ENCODE measurements at places on chromosomes 7 and 10. TPM values are rescaled to one million over a fixed set of nuclear protein-coding genes. Genes with fewer than 3 reads are reported as not detected.

- no peak overlapping the region for H3K27ac ChIP-seq
- no peak overlapping the region for H3K4me3 ChIP-seq
- H3K36me3 ChIP-seq: no peaks in the 10 kb centered on the region
- no peaks in the 10 kb centered on the region for H3K27me3 ChIP-seq
These were observed 157.0 kb upstream of the ADO start for GRCh38 chr10:62647375-62648092.

DNA sequence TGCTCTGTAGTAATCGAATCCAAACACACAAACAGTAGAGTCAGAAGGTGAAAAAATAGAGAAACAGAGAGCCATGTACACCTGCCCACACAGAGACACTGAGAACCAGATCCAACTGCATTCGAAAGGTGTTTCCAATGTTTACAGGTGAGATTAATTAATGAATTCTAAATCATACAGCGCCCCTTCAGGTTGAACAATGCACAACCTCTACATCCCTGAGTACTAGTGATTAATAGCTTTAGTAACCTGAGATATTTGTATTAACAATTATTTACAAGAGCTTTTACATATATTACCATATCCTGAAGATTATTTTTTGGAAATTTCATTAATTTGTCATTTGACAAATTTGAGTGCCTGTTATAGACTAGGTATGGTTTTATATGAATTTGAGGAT, 7.6 kb upstream of the MRC1 start:
- H3K4me3 ChIP-seq: no peak overlapping the region
- no peaks in the 10 kb centered on the region for H3K27me3 ChIP-seq
- DNase-seq: no peak
- H3K4me1 ChIP-seq: no peaks in the 10 kb centered on the region
- no peak overlapping the region for H3K27ac ChIP-seq

DNA sequence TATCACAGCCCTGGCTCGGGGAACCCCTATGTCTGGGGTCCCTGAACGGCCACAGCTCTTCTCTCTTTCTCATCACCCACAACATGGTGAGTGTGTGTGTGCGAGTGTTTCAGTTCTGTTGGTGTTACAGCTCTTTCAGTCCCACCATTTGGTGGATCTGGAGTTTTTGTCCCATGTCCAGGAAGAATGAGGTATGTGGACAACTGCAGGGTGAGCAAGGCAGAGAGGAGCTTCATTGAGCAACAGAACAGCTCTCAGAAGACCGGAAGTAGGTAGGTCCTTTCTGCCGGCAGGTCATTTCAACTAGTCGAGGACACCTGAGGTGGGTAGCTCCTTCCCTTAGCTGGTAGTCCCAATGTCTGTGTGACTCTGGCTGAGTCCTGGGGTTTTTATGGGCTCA, 9.5 kb downstream of the PAX4 start:
- H3K27me3 ChIP-seq: no peaks in the 10 kb centered on the region
- DNase-seq: no peak
- H3K27ac ChIP-seq: no peak overlapping the region
- H3K4me1 ChIP-seq: no peaks in the 10 kb centered on the region

DNA sequence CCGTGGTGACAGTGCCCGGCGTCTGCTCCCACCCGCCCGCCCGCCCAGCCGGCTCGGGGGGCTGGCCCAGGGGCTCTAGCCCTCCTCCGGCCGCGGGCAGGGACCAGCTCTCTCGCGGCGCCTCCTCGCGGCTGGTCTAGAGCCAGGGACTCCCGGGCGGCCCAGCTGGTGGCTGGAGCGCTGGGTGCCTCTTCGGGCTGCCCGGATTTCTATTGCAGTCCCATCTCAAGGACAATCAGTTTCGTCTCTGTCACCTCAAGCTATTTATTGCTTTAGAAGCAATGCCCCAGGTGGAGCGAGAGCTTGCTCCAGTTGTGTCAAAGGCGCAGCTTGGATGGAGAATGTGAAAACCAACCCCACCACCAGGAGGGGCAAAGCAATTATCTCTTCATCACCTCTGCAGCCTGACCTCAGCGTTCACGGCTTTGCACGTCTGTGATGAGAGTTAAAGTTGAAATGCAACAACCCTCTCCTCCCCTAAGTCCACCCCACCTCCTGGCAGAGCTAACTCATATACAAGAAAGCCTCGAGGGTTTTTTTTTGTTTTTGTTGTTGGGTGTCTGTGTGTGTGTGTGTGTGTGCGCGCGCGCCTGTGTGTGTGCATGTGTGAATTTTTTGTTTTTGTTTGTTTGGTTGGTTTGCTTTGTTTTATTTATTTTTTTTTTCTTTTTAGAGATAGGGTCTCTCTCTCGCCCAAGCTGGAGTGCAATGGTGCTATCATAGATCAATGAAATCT, at the start of gene ITGA8:
ITGA8 (minus strand) TSS at position 24 of the 736 bp plus-strand sequence. CDS start 151 bp downstream, outside the sequence.
- peaks cover 11% of the 10 kb centered on the region for H3K27me3 ChIP-seq
- no peaks in the 10 kb centered on the region for H3K36me3 ChIP-seq
- no peak for DNase-seq
- H3K4me3 ChIP-seq: no peak within 1 kb of the TSS
- no peaks in the 10 kb centered on the region for H3K4me1 ChIP-seq

GRCh38 chr10:61812052-61812721, 89.3 kb upstream of the ARID5B start:
- no peak overlapping the region for H3K27ac ChIP-seq
- H3K4me3 ChIP-seq: no peak overlapping the region
- peaks cover 3% of the 10 kb centered on the region for H3K4me1 ChIP-seq
- H3K36me3 ChIP-seq: no peaks in the 10 kb centered on the region
- DNase-seq: no peak

- H3K4me1 ChIP-seq: peaks cover 6% of the 10 kb centered on the region
- no peaks in the 10 kb centered on the region for H3K27me3 ChIP-seq
- no peak overlapping the region for H3K4me3 ChIP-seq
- no peaks in the 10 kb centered on the region for H3K36me3 ChIP-seq
- H3K27ac ChIP-seq: no peak overlapping the region
- DNase-seq: no peak
These were observed 18.4 kb downstream of the ZNRF2 start for GRCh38 chr7:30302656-30303311.

GRCh38 chr10:59698326-59698725, 11.3 kb downstream of the SLC16A9 start:
- no peak for DNase-seq
- H3K27me3 ChIP-seq: no peaks in the 10 kb centered on the region
- no peak overlapping the region for H3K4me3 ChIP-seq
- H3K4me1 ChIP-seq: no peaks in the 10 kb centered on the region

DNA sequence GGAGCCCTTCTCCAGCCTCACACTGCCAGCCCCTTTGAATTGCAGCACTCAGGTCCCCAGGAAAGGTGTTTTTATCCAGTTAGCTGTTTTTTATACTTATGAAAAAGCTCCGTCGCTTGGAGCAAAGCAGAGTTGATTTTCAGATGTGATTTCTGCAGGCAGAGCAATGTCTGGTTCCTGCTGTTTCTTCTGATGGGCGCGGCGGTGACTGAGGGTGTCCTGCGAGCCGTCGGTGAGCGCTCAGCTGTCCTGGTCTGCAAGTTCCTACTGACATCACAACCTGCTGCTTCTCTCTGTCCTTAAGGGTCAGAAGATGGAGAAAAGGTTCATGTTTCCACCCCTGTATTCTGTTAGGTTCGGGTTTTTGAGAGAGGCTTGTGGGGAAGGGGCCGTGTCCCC, 109.6 kb upstream of the FAM20C start:
- no peaks in the 10 kb centered on the region for H3K27me3 ChIP-seq
- DNase-seq: no peak
- H3K4me3 ChIP-seq: no peak overlapping the region
- H3K4me1 ChIP-seq: no peaks in the 10 kb centered on the region
- no peak overlapping the region for H3K27ac ChIP-seq
- no peaks in the 10 kb centered on the region for H3K36me3 ChIP-seq

- DNase-seq: no peak
- no peak overlapping the region for H3K27ac ChIP-seq
- no peak overlapping the region for H3K4me3 ChIP-seq
- H3K4me1 ChIP-seq: no peaks in the 10 kb centered on the region
- no peaks in the 10 kb centered on the region for H3K36me3 ChIP-seq
- no peaks in the 10 kb centered on the region for H3K27me3 ChIP-seq
These were observed 7.7 kb upstream of the MSMB start for GRCh38 chr10:46053534-46054434.

GRCh38 chr7:43750016-43750887, 8.2 kb upstream of the BLVRA start:
- no peaks in the 10 kb centered on the region for H3K27me3 ChIP-seq
- DNase-seq: no peak
- no peaks in the 10 kb centered on the region for H3K36me3 ChIP-seq
- no peak overlapping the region for H3K4me3 ChIP-seq
- H3K27ac ChIP-seq: no peak overlapping the region
- no peaks in the 10 kb centered on the region for H3K4me1 ChIP-seq

- H3K4me1 ChIP-seq: no peaks in the 10 kb centered on the region
- no peak overlapping the region for H3K4me3 ChIP-seq
- H3K27me3 ChIP-seq: no peaks in the 10 kb centered on the region
- no peak for DNase-seq
- H3K36me3 ChIP-seq: no peaks in the 10 kb centered on the region
These were observed 197.8 kb upstream of the CDCA7L start for GRCh38 chr7:22143491-22143890.

GRCh38 chr10:21494191-21495001, 31.1 kb downstream of the SKIDA1 start:
- peak overlapping the region; percentile 42 for H3K4me3 ChIP-seq
- peak; percentile 37 for DNase-seq
- no peak overlapping the region for H3K27ac ChIP-seq
- H3K4me1 ChIP-seq: peaks cover 34% of the 10 kb centered on the region
- no peaks in the 10 kb centered on the region for H3K36me3 ChIP-seq
- H3K27me3 ChIP-seq: peaks cover 41% of the 10 kb centered on the region

DNA sequence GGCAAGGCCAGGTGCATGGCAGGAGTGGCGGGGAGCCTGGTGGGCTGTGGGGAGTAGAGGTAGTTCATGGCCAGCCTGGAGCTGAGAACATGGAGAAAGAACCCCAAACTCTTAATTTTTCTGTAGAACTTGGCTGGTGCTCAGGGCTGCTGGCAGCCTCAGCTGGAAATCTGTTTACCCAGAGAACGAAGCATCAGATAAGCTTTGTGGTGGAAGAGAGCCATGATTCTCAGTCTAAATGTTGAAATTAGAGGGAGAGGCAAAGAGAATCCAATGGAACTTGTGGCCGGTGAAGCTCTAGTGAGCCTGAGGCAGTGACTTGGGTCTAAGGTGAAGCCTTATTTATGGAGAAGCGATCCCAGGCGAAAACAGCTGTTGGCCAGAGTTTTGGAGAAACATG, 126.4 kb downstream of the CCDC3 start:
- H3K4me3 ChIP-seq: no peak overlapping the region
- DNase-seq: no peak
- H3K36me3 ChIP-seq: no peaks in the 10 kb centered on the region
- H3K4me1 ChIP-seq: no peaks in the 10 kb centered on the region
- no peaks in the 10 kb centered on the region for H3K27me3 ChIP-seq

GRCh38 chr7:45918556-45918955, 2.5 kb downstream of the IGFBP3 start:
- H3K4me1 ChIP-seq: peaks cover 14% of the 10 kb centered on the region
- peaks cover 21% of the 10 kb centered on the region for H3K27me3 ChIP-seq
- no peak for DNase-seq

GRCh38 chr7:14858866-14859265, 43.7 kb downstream of the DGKB start:
- no peaks in the 10 kb centered on the region for H3K27me3 ChIP-seq
- DNase-seq: no peak
- no peak overlapping the region for H3K4me3 ChIP-seq
- H3K36me3 ChIP-seq: no peaks in the 10 kb centered on the region
- H3K27ac ChIP-seq: no peak overlapping the region

- DNase-seq: no peak
- H3K4me3 ChIP-seq: no peak overlapping the region
- no peaks in the 10 kb centered on the region for H3K27me3 ChIP-seq
- H3K4me1 ChIP-seq: no peaks in the 10 kb centered on the region
- H3K27ac ChIP-seq: no peak overlapping the region
These were observed 39.2 kb downstream of the PAPOLB start for GRCh38 chr7:4822677-4823076.

DNA sequence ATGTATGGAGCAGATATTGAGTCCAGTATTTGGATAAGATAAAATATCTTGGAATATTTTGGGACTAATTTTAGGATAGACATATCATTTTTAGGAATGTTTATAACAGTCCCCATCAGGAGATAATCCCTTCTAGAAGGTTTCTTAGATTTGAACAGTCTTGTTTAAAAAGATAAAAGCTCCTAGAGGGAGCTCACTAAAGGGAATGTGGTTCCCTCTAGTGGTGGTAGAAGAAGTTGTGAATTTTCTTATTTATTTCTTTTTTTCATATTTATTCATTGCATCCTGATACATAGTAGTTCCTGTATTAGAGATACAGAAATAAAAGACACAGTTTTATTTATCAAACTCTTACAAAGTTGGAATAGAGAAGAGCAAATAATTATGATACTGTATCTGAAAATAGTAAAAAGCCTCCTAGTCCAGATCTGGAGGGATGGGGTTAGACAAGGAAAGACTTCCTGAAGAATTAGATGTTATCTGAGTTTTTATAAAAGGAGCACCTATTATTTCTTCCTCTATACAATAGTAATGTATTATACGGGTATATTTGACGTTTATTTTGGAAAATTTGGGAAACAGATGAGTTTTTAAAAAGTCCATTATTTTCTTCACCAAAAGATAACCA, 24.5 kb upstream of the KLF14 start:
- no peaks in the 10 kb centered on the region for H3K4me1 ChIP-seq
- H3K36me3 ChIP-seq: no peaks in the 10 kb centered on the region
- H3K27ac ChIP-seq: no peak overlapping the region
- no peak overlapping the region for H3K4me3 ChIP-seq
- no peaks in the 10 kb centered on the region for H3K27me3 ChIP-seq
- DNase-seq: no peak

- H3K4me3 ChIP-seq: peak overlapping the region; percentile 97
- peak; percentile 79 for DNase-seq
- no peaks in the 10 kb centered on the region for H3K36me3 ChIP-seq
These were observed 757 bp downstream of the EIF3A start for GRCh38 chr10:119079599-119080520.

GRCh38 chr7:49790209-49790608, 16.8 kb downstream of the VWC2 start:
- no peak for DNase-seq
- no peak overlapping the region for H3K4me3 ChIP-seq
- no peaks in the 10 kb centered on the region for H3K4me1 ChIP-seq
- H3K27ac ChIP-seq: no peak overlapping the region

GRCh38 chr7:46281071-46281470, 360.0 kb upstream of the IGFBP3 start:
- DNase-seq: no peak
- no peaks in the 10 kb centered on the region for H3K36me3 ChIP-seq
- no peak overlapping the region for H3K27ac ChIP-seq
- no peaks in the 10 kb centered on the region for H3K4me1 ChIP-seq
- no peak overlapping the region for H3K4me3 ChIP-seq

IQCE gene
- total RNA-seq: 11.3 TPM

MALRD1 gene
- not detected for total RNA-seq

ZFYVE27 gene
- 76.4 TPM for total RNA-seq

FAM25G gene
- not detected for total RNA-seq

TYSND1 gene
- total RNA-seq: 17.9 TPM

THSD7A gene
- total RNA-seq: 8.6 TPM

HOXA4 gene
- total RNA-seq: 0.52 TPM
